ENCODE measurements at places on chromosomes 12 and 14.

- DNase-seq = no peak
Measured at GRCh38 chr12:81992461-81992860, 233.3 kb upstream of the PPFIA2 start.

- no peak for DNase-seq
Measured at GRCh38 chr12:131177599-131177998, 223.9 kb downstream of the ADGRD1 start.

DNA sequence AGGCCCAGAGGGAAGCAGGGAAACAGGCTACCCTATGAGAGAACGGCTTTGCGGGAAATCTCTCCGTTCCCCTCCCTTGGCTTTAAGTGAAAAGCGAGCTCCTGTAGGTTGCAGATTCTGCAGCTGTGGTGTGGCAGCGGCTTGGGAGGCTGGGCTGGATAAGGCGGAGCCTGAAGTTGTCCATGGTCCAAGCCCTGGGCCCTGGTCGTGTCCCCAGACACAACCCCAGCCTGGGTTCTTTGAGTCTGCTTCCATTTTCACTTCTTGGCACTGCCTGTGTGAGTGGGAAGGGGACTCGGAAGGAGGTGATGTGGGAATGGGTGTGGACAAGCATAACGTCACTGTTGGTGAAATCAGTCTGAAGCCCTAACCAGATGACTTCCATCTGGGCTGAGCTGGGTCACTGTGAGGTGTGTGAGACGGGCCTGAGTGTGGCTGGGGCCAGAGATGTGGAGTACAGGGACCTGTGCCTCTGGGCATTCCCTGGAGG lies 43.0 kb upstream of the CTDSP2 start:
- DNase-seq = peak; percentile 60

- DNase-seq = no peak
Measured at GRCh38 chr14:74846168-74846567, 29.8 kb downstream of the PROX2 start.

- DNase-seq = no peak
Measured at GRCh38 chr14:23339506-23340268, 13.0 kb downstream of the SLC22A17 start.

DNA sequence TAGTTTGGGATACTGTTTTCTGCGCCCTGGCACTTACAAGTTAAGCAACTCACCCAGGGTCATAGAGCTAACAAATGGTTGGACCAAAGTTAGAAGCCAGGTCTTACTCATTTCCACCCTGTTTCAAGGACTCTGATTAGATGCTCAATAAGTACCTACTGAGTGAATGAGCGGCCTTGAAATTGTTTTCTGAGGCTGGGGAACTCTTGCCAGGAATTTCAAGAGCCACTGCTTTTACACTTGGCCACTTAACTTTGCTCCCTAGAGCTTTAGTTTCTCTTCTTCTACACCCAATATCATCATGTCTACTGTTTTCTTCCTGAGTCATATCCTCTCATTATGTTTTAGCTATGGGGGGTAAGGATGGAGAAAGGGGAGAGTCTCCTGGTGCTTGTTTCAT lies 431.6 kb downstream of the ZFP36L1 start:
- DNase-seq = no peak

GRCh38 chr12:93536111-93536765 lies 36.2 kb upstream of the SOCS2 start:
- no peak for DNase-seq

- DNase-seq = peak; percentile 21
Measured at GRCh38 chr12:106583242-106584103, 669 bp downstream of the RFX4 start.

DNA sequence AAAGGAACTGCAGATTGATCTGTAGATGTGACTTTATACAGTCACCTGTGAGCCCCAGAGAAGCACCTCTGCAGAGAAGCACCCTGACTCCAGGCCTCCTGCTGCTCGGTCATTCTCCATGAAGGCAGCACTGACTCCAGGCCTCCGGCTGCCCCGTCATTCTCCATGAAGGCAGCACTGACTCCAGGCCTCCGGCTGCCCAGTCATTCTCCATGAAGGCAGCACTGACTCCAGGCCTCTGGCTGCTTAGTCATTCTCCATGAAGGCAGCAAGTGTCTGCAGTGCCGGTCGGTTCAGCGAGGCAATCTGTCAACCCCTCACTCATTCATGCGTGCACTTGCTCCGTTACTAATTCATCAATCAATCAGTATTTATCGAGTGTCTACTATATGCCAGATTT lies 160.3 kb downstream of the PIWIL1 start:
- DNase-seq = no peak

GRCh38 chr12:8108808-8109398 lies 14.5 kb upstream of the CLEC4A start:
- DNase-seq = peak; percentile 77

DNA sequence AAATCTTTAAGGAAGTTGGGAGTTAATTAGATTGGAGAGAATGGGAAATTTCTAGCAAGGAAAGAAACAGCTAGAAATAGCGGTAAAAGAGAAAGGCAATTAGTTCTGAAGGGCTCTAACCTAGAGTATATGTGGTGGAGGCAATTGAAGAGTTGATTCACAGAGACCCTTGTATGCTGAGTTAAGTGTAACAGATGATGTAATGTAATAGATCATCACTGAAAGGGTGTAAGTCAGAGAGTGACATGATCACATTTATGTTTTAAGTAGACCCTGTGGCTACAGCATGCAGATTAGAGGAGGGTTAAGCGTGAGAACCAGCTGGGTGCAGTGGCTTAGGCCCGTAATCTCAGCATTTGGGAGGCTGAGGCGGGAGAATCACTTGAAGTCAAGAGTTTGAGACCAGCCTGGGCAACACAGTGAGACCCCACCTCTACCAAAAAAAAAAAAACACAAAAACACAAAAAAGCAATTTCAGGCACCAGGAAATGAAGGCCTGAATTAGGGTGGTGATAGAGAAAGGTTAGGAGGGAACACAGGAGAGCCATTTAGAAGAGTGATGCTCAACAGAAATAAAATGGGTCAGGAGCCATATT lies 3.0 kb downstream of the RBP5 start:
- DNase-seq = no peak

Data from AG08396 (cell line).